CD14-positive monocyte (primary cell): ENCODE measurements at places on chromosomes 7 and 10.

GRCh38 chr7:92785923-92786322, 50.5 kb downstream of the CDK6 start:
- no peak for DNase-seq

- no peak for DNase-seq
These were observed 23.4 kb downstream of the COX15 start for GRCh38 chr10:99708428-99709012.

DNA sequence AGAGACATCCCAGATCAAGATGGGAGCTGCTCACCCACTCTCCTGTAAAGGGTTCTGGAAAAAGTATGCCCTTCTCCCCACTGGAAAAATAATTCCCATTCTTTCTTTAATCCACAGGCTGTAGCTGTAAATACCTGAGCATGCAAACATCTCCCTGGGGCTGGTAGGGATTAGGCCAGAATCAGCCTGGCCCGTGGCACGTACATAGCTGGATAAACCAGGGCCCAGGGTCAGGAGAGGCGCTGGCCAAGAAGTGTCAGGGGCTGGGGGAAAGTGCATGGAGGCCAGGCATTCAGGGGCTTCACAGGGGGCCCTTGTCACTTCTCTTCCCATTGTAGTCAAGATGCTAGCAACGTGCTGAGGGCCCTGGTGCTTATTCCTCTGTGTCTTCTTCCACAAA, 30.7 kb upstream of the AQP1 start:
- no peak for DNase-seq

GRCh38 chr7:112211348-112211907, 4.9 kb downstream of the ZNF277 start:
- no peak for DNase-seq

DNA sequence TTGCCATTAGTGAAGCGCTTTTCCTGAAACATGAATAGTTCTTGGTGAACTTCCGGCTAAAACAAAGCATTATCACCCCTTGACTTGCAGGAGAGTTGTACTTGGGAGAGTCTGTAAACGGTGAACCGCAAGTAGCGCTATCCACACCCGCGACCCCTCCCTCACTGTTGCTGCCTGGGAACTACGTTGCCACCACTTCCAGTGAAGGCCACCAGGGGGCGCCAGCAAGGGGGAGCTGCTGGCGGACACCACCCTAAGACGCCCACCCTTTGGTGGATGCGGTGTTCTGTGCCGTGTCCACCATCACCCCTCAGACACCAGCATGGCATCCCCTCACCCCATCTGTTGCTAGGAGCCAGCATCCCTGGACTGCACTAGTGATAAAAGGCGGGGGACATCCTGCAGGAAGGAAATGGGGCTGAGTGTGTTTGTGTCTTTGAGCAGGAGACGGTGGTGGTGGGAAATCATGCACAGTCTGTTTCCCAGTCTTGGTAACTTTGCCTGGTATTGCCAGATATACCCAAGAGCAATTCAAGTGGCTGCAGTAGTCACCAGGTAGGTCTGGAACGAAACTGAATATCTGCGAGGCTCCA, 298.2 kb downstream of the FRMD4A start:
- DNase-seq = peak; percentile 15

DNA sequence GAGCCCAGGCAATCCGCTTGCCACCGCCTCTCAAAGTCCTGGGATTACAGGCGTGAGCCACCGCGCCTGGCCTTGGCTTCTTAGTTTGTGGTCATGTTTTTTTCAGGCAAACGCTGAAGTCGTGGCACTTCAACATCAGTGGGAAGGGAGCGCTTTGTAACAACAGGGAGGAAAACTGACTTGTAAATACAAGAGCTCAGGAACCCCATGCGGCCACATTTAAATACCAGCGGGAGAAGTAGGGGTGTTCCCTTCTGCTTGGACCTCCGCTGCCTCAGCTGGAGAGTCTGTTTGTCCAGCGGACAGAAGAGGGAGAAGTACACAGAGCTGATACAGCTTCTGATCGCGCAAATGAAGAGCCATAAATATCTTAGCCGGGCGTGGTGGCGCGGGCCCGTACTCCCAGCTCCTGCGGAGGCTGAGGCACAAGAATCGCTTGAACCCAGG, 108.7 kb upstream of the KMT2C start:
- DNase-seq = no peak

- DNase-seq = no peak
These were observed 22.1 kb downstream of the EXOC4 start for GRCh38 chr7:133275008-133275407.

DNA sequence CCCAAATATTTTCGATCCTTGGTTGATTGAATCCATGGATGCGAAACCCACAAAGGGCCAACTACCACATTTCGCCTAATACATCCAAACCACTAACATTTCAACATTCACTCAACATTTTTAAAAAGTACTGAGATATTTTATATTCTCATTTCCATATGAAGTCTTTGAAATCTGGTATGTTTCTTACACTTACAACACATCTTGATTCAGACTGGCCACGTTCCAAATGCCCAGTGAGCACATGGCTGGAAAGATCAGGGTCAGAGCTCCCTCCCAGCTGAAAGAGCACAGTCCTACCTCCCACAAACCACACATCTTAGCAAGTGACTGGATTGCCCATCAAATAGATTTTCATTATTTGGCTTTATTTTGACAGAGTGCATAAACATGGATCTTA, 18.9 kb downstream of the NCAPG2 start:
- DNase-seq = no peak

GRCh38 chr7:112097524-112097923, 108.7 kb downstream of the DOCK4 start:
- no peak for DNase-seq

GRCh38 chr7:84040355-84040754, 154.2 kb downstream of the SEMA3A start:
- DNase-seq = no peak

- no peak for DNase-seq
These were observed 183.4 kb upstream of the ADCY1 start for GRCh38 chr7:45390731-45391130.

GRCh38 chr7:83640240-83640639, 8.7 kb downstream of the SEMA3E start:
- no peak for DNase-seq

DNA sequence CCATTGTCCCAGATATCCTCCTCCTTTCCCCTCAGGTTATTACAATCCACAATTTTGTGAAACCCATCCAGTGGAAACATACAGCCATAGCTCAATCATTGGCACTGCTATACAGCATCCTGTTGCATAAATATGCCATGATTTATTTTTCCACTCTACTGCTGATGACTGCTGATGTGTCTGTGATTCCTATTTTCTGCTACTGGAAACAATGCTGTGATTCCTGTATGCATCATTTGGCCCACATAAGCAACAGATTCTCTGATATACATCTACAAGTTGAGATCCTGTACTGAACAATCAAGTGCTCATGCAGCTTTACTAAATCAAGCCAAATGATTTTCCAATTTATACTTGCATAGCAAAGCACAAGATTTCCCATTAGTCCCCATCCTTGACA, 39.6 kb downstream of the CUL2 start:
- no peak for DNase-seq

- DNase-seq = no peak
These were observed 1.3 kb downstream of the FASTK start for GRCh38 chr7:151079199-151079910.

DNA sequence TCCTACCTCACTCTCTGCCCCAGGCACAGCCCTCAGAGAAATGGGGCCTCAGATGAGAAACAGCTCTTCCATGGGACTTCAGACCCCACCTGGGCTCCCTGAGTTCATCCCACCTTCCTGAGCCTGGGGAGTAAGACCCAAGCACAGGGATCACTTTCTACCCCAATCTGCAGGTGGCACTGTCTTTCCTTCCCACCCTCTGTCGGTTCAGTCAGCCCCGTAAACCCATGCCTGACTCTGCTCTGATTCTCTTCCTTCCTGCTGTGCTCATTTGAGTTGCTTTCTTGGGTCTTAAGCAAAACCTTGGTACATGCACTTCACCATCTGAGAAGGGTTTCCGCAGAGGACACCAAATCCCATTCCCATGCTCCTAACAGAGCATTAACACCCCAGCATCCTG, 306.4 kb upstream of the CDC14C start:
- DNase-seq = no peak

- DNase-seq = no peak
These were observed 629.8 kb downstream of the KCNMA1 start for GRCh38 chr10:77007834-77008233.

- no peak for DNase-seq
These were observed 28.2 kb downstream of the UBE2H start for GRCh38 chr7:129924602-129925001.

GRCh38 chr10:123554656-123555055, 111.5 kb upstream of the GPR26 start:
- DNase-seq = no peak

- DNase-seq = no peak
These were observed 107.2 kb upstream of the FAM133B start for GRCh38 chr7:92697414-92697813.

DNA sequence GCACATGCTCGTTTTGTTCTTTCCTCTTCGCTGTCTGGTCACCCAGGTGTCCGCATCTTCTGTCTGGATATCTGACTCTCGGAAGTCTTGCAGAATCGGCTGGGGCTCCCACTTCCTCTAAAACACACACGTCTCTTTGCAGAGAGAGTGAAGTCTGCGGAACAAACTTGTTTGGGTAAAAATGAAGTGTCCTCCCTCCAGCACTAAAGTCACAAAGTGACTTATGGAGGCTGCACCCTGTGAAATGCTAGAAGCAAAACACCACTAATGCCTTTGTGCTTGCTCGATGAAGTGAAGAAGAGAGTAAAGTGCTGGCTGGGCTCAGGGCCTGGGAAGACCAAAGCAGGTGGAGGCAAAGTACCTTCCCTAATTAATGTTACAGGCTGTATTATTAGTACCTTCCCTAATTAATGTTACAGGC, 71.4 kb downstream of the FGFR2 start:
- no peak for DNase-seq

DNA sequence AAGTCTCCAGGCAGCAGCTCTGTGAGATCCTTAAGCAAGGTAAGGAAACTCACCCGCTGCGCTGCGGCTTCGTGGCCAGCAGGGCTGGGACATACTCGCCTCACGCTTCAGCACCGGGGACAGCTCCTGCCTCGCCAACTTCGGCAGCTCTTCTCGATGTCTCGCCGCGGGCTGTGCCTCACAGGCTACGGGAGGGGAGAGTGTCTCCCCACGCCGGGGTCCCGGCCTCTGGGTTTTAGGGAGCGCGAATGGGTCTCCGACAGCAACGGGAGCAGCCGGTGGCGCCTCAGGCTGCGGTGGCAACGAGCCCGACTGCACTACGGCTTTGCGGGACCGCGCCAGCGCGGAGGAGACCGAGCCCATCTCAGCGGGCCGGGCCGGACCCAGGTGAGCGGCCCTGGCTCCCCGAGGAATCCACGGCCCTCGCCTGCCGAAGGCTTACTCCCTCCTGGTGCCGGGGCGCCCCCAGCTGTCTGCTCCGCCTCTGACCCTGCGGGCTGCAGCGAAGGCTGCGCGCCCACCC, 62.4 kb downstream of the LSM5 start:
- DNase-seq = peak; percentile 6

DNA sequence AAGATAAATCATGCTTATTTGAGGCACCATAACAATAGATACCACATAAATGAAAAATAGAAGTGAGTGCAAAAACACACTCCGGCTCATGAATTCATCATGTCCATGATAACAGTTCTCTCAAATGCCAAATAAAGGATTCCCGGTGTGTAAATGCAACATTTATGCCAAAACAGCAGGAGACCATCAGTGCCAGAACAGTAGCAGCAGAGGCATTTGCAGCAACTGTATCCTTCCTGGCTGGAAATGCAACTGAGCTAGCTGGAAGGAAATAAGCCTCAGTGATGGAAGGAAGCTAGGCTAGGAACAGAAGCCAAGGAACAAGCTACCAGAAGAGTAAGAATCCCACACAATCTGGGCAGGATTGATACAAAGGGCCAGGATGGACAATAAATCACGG, 79.9 kb upstream of the THSD7A start:
- no peak for DNase-seq

- DNase-seq = peak; percentile 35
These were observed 27.0 kb downstream of the LMOD2 start for GRCh38 chr7:123682690-123683089.

DNA sequence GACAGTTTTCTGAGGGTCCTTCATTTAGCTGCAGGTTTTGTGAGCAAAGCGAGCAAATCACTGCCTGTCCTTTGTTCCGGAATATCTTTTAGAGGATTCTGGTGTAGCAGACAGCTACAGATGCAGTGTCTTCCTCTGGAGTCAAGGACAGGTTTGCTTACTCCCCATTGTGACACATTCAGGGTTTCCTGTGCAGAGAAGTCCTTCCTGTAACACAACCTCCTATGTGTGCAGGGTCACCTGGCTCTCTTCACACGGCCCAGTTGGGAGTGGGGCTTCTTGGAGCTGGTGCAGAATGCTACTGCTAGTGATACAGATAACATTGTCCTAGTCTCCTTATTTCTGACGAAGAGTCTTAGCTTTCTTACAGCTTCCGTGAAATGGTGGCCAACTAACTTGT, 47.9 kb downstream of the RBM33 start:
- DNase-seq = no peak

- peak; percentile 8 for DNase-seq
These were observed 18.6 kb downstream of the OCM2 start for GRCh38 chr7:97971120-97971989.

DNA sequence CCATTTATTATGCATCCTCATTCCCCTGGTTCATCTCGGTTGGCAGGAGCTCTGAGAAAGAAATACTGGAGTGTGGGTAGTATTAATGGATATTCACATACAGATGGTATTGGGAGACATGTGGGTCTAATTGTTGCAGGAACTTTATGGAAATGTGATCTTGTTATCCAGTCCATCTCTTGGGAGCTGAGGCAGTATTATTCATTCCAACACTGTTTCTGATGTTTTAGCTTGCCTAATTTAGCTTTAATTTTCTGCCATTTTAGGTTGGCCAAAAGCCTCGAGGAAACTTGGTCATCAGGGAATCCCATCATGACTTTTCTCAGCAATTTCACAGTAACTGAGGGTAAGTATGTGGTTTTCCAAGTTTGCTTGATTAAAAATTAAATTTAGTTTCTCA, 125.7 kb downstream of the ABCA13 start:
- DNase-seq = no peak

DNA sequence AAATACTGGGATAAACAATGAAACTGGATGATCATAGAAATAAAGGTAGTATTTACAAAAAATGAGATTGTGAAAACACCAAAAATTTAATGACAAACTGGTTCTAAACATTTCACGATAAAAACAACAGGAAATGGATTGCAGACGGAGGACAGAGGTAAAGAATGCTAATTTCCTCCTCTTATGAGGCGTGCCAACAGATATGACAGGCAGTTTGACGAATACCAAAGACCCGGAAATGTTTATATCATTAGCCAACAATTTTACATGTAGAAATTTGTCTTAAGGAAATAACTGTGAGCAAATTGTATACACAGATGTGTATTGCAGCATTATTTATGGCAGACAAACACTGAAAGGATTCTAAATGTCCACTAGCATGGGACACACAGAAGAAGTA, 162.0 kb upstream of the MGMT start:
- no peak for DNase-seq

DNA sequence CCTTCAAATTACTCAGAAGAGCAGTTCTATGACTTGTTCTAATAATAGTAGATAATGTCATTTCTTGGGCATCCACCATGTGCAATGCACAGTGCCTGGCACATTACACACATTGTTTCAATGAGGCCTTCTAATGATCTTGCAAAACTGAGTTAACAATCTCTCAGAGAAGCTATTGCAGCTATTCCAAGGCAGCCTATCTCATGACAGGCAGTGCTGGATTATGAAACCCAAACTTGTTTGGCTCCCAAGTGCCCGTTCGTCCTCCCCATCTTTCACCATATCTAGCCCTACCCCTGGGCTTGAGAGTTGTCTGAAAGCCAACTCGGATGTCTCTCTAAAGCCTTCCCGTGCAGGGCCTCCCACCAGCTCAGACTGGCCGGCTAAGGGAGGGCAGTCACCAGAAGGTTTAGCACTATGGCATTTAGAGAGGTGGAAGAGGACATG, 405.1 kb downstream of the PLXNA4 start:
- no peak for DNase-seq
